ENCODE measurements at places on chromosomes 7 and 10. TPM values are rescaled to one million over a fixed set of nuclear protein-coding genes. Genes with fewer than 3 reads are reported as not detected.

ATXN7L1 gene
- total RNA-seq: 14.4 TPM

AQP1 gene
- total RNA-seq: 0.44 TPM

OR2F1 gene
- total RNA-seq: not detected

SSC4D gene
- 0.55 TPM for total RNA-seq

DEPP1 gene
- total RNA-seq: 0.11 TPM

ASAH2B gene
- total RNA-seq: 1.3 TPM

DNA sequence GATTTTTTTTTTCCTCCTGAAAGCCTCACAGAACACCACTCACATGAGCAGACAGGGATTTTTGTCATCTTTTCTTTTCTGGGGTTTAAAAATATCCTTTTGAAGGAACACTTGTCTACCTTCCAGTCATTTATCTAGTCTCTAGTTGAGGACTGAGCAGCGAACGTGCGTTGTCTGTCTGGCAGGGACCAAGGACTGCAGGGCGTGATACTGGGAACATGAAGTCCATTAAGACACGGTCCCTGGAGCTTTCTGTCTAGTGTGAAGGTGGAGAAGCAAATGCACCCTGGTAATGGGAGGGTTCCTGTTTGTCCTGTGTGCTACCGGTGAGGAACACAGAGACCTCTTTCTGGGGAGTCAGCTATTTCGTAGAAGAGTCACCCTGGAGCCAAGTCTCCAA is 207.4 kb downstream of the TMEM178B start:
- H3K27ac ChIP-seq: no peak overlapping the region
- no peaks in the 10 kb centered on the region for H3K27me3 ChIP-seq
- H3K4me3 ChIP-seq: no peak overlapping the region
- no peaks in the 10 kb centered on the region for H3K36me3 ChIP-seq
- DNase-seq: no peak
- H3K4me1 ChIP-seq: no peaks in the 10 kb centered on the region

GRCh38 chr7:108452707-108453106 is 3.5 kb downstream of the NRCAM start:
- no peaks in the 10 kb centered on the region for H3K36me3 ChIP-seq
- H3K4me1 ChIP-seq: peaks cover 26% of the 10 kb centered on the region
- peaks cover 40% of the 10 kb centered on the region for H3K27me3 ChIP-seq

DNA sequence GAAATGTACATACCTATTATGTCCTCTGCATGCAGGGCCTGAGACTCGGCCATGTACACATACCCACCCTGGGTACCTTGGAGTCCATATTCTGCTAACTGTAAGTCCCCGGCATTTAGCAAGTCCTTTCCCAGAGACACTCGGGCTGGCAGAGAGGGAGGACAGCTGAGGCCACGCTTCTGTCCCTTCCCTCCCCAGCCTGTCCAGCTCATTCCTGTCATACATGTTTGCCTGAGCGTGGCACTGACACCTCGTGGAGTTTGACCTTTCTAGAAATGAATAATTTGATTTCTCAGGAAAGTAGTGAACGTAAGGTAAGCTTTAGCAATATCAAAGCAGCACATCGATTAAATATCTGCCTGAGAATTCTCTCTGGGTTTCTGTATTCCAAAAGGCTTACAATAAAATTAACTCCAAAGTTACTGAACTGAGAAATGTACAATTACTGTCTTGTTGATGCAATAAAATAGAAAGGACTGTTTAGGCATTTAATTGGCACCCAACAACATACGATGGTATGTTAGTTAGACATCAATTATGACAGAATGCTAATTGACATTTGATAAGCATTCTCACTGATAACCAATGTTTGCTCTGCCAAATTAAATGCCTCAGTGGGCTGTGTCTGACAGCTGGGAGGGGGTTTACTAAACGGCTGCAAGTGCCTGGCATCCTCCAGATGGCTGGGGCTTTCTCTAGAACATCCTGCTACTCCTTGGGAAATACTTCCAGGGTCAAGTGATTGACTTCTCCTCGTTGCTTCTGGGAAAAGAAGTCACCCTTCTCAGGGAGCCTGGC is 221.2 kb downstream of the CCSER2 start:
- H3K27me3 ChIP-seq: peaks cover 18% of the 10 kb centered on the region
- H3K27ac ChIP-seq: no peak overlapping the region
- H3K4me3 ChIP-seq: no peak overlapping the region

GRCh38 chr7:98204670-98205069 is 6.6 kb upstream of the BHLHA15 start:
- H3K27me3 ChIP-seq: peaks cover 3% of the 10 kb centered on the region
- H3K4me3 ChIP-seq: no peak overlapping the region
- H3K36me3 ChIP-seq: peaks cover 30% of the 10 kb centered on the region
- peaks cover 49% of the 10 kb centered on the region for H3K4me1 ChIP-seq
- DNase-seq: no peak

- no peaks in the 10 kb centered on the region for H3K4me1 ChIP-seq
- H3K36me3 ChIP-seq: peaks cover 53% of the 10 kb centered on the region
- H3K4me3 ChIP-seq: no peak overlapping the region
- no peaks in the 10 kb centered on the region for H3K27me3 ChIP-seq
- H3K27ac ChIP-seq: no peak overlapping the region
Observed at GRCh38 chr7:148385009-148385682, 205.4 kb upstream of the C7orf33 start.

DNA sequence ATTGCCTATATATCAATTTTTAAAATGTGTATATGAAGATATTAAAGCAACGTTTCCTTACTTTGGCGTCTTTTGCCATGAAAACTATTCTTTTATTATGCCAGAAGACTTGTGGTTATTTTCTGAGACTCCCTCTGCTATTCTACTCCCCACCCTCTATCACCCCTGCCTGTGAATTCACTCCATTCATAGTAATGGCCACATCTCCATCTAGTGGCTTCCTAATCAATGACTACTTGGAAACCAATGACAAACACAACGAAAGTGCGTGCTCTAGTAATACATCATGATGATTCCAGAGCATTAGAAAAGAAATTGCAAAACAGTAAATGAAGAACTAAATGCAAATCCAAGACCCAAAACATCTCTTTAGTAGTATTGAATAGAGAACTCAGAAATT is 186.7 kb upstream of the HGF start:
- no peaks in the 10 kb centered on the region for H3K36me3 ChIP-seq
- no peaks in the 10 kb centered on the region for H3K27me3 ChIP-seq
- H3K27ac ChIP-seq: no peak overlapping the region

GRCh38 chr7:103094102-103094501 is 19.2 kb downstream of the ARMC10 start:
- peaks cover 61% of the 10 kb centered on the region for H3K36me3 ChIP-seq
- H3K27me3 ChIP-seq: no peaks in the 10 kb centered on the region
- H3K27ac ChIP-seq: no peak overlapping the region
- no peak overlapping the region for H3K4me3 ChIP-seq
- no peaks in the 10 kb centered on the region for H3K4me1 ChIP-seq

Data from activated B cell treated with CpG ODN at 0.5 μM for 24 hours (primary cell).